ENCODE measurements at places on chromosomes 4 and X.

DNA sequence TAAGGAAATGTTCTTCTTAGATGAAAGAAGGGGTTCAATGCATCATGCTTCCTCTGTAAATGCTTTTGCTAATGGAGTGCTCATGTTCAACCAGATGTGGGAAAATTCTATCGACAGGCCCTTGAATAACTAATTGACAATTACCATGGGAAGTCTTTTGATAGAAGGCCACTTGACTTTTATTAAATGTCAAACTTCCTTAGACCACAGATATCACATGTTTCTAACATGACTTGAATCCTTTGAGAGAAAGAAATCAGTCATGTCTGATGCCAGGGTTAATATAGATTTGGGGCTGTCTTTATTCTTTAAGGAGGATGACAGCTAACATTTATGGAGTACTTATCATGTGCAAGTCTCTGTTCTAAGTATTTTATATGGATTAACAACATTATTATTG is 280.1 kb downstream of the DCHS2 start:
- no peak for DNase-seq

GRCh38 chrX:38694394-38694793 is 106.9 kb upstream of the MID1IP1 start:
- DNase-seq: no peak

DNA sequence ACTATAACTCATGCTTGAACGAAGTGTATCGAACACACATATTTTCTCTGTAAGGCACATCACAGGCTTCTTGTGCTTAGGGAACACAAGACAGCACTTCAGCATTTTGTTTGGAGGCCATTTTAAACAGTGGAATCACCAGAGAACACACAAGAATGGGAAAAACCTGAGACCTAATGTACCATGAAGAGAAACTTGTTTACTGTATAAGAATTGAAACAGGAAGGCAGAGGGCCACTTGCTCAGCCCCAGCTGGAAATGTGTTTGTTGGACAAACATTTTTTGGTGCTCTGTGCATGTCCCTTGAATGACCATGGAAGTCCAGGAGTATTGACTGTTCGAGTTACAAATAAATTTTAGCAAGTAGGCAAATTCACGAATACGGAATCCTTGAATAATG is 47.5 kb downstream of the RAPGEF2 start:
- DNase-seq: no peak

DNA sequence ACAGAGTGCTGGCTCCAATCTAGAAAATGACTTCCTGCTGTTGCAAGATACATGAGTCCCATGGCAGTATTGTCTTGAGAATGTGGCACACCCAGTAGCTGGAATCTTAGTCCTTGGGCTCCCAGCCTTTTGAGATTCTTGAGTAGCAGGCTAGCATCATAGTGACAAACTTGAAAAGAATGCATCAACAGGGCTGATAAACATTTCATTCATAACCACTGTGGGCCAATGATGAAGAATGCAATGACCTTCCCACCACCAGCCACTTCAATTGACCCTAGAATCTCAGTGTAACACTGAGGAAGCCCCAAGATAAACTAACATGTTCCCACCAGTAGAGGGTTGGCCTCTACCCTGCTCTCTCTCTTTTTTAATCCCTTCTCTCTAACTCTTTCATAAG is 329.3 kb downstream of the GBA3 start:
- no peak for DNase-seq

- DNase-seq: no peak
Measured at GRCh38 chr4:88728146-88728545, 30.5 kb upstream of the NAP1L5 start.

DNA sequence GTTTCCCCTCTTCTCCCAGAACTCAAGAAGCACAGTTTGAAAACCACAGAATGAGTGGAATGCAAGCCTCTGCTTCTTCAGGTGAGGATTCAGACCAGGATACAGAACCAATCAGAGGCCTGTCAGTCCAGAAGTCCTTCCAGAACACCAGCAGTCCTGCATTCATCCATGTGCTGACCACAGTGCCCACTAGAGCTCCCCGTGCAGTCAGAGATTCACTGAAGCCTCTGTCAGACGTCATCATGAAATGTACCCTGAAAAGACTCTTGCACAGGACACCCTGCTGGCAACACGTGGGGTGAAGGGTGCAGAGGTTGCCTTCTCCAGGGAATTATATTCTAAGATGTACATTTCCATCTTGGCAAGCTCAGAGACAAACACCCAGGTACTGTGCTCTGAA is 75.9 kb upstream of the LSM6 start:
- DNase-seq: no peak

- DNase-seq: no peak
Measured at GRCh38 chrX:22699581-22700091, 300.1 kb upstream of the DDX53 start.

DNA sequence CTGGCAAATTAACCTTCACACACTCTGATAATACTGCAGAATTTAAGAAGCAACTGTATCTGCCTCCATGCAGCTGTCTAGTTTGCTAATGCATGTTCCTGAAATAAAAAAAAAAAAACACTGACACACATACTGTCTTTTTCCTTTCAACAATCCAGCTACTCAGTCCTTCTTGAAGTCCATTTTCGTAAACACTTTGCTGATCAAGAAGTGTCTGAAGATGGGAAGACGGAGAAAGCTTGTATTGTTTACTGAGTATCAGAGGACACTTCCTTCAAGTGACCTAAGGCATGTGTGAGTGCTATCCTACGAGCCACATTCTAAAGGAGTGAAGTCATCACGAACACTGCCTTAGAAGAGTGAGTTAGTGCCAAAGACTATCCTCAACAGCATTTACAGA is 82.6 kb downstream of the LUZP4 start:
- DNase-seq: no peak

- DNase-seq: no peak
Measured at GRCh38 chrX:41482154-41482850, 35.2 kb downstream of the NYX start.

DNA sequence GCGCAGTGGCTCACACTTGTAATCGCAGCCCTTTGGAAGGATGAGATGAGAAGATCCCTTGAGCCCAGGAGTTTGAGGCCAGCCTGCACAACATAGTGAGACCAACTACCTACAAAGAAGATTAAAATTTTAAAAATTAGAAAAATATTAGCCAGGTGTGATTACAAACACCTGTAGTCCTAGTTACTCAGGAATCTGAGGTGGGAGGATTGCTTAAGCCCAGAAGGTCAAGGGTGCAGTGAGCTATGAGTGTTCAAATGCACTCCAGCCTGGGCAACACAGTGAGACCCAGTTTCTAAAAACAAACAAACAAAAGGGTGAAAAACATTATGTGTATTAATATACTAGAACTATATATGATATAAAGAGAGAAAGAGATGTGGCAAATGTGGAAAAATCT is 36.8 kb upstream of the NKX6-1 start:
- no peak for DNase-seq

GRCh38 chrX:53261355-53261972 is 19.9 kb downstream of the IQSEC2 start:
- no peak for DNase-seq

- peak; percentile 28 for DNase-seq
Measured at GRCh38 chr4:77600521-77601451, 4.8 kb upstream of the CXCL13 start.

- DNase-seq: peak; percentile 18
Measured at GRCh38 chr4:8219236-8219635, 20.1 kb downstream of the SH3TC1 start.

DNA sequence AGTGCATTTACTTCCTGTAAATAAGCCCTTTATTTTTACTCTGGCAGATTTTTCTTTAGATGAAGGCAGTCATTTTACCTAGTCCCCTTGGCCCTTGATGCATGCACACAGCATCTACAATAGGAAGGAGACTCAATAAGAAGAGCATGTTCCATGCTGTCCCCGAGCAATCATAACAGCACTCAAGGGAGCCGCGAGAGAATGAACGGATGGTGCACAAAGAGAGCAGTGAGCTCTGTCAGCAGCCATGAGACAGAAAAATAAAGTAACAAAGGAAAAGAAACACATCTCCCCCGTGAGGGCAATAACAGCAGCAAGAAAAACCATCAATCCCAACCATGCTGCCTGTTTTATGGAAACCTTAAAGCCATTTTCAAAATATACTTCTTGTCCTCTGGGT is 11.9 kb downstream of the SMIM31 start:
- DNase-seq: no peak

DNA sequence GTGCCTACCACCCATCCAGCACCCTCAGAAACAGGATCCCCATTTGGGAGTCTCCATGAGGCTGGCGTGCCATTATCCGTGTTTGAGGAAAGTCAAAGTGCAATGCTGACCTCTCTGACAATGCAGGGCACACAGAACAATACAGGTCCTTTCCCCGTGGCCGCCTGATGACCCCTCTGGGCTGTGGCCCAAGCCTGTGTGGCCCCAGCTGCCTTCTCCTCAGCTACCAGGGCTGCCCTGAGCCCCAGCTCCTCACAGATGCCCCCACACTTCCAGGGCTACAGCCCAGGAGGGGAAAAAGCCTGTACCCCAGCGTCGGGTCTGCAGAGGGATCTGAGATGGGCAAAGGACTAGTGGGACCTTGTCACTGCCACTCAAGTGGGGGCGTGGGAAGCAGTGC is 15.5 kb downstream of the ZFYVE28 start:
- no peak for DNase-seq

DNA sequence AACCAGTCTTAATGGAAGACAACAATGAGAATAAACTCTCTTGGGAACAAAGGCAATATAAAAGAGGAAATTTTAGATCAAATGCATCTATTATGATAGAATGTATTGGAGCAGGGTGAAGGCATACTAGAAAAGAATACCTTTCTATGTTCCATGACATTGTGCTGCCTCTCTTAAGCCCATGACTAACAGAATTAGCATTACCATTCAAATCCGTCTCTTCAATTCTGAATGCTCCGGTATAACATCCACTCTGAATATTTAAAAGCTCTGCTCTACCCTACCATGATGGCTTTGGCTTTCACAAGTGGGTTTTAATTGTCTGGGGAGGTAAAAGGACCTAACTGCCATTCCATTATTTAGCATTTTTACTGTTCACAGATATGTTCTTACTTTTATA is 1878.4 kb downstream of the ARAP2 start:
- DNase-seq: no peak

GRCh38 chr4:52408032-52408431 is 251.1 kb downstream of the USP46 start:
- no peak for DNase-seq

- no peak for DNase-seq
Measured at GRCh38 chr4:48254381-48255071, 15.1 kb downstream of the TEC start.

DNA sequence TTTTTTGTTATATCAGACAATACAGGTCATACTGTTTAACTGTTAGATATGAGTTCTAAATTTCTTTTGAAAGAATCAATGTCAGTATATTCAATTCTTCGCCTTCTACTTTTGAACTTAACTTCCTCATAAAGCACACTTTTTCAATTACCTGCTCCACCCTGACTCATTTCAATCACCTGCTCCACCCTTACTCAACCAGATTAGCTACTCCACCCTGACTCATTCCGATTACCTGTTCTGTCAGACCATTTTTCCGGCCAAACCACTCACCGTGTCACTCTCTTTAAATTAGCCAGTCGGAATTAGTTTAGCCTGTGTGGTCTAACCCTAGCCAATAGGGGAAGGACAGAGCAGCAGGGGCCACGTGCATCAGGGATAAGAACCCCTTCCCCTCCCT is 751.8 kb upstream of the POU3F4 start:
- no peak for DNase-seq

GRCh38 chrX:139969286-139969685 is 4.0 kb upstream of the CXorf66 start:
- no peak for DNase-seq

- DNase-seq: peak; percentile 30
Measured at GRCh38 chrX:51496501-51497291, at the start of gene NUDT11. NUDT11 (minus strand) TSS chrX:51496592; CDS start chrX:51496444, 148 bp downstream.

DNA sequence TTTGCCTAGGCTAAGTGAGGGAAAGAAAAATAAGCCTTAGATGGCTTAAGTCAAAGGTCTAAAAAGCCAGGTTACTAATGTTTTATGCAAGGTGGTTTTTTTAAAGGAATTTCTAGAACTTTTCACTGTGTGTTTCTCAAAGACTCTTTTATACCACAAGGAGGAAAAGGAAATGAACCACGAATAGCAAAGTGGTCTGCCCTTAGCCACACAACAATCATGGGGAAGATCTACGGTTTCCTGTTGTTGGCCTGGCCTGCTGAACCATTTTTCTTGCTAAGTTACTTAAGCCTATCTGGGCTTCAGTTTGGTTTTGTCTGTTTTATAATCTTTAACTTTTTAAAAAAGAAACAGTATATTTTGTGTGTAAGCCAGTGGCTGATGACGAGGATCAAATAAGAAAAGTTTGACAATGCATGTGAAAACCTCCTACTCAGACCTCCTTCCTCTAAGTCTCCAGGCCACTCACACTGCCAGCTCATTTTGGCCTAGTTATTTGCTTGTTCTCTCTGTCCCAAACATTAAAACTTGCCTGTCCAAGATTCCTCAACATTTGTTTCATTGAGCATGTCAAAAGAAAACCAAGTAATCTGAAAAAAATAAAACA is 56.7 kb upstream of the COL25A1 start:
- no peak for DNase-seq

GRCh38 chr4:87823200-87823599 is 9.6 kb upstream of the MEPE start:
- no peak for DNase-seq

Data from NCI-H146 (cell line).